Posterior cingulate gyrus (tissue), 11 donors: ENCODE measurements at places on chromosomes 2 and 18.

DNA sequence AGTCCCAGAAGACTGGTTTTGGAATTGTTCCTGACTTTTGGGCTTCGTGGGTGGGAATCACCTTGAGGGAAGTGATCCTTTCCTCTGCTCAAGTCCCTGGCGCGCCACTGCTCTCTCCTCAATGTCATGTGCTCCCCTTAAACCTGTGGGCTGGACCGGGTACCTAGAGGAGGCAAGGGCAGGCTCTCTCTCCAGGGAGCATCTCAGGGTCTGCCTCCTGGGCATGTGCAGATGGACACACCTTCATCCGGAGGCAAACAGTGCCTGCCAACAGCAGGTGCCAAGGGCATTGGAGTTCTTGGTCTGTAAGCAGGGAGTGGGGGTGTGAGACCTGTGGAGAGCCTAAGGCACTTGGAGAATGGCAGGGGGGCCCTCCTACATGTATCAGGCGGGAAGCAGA lies 142.6 kb downstream of the INHBB start:
- peak; percentile 32 for DNase-seq

DNA sequence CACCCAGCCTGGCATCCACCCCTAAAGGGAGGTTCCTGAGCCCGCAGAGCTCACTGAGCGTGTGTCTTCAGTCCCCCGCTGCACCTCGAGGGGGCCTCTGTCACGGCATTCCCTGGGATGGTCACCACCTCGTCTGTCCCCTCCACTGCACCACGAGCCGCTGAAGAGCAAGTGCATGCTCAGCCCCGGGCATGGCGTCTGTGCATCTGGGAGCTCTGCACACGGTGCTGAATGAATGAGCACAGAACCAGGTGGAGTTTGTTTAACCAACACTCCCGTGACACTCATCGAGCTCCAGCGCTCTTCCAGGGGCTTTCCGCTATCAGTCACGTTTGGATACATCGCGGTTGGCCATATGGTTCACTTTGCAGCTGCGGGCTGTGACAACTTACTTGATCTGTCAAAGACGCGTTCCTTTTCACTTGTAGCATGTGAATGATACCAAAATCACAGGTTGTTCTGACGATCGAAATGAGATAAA lies 9.2 kb downstream of the ALLC start:
- DNase-seq = no peak

DNA sequence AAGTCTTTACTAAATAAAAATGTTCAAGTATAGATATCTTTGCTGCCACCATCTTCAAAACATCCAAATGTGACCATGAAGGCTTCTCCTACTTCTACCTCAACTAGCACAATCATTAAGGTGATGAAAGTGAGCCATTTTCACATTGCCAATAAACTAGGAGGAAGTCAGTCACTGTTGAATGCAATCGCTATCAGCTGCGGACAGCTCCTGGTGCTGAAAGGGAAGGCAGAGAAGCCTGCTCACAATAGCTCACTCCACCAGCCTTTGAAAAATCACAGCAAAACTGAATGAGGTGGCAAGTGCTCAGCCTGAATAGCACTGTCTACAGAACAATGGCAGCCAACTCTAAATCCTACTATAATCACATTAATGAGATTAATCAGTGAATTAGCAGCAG lies 2.2 kb downstream of the MYT1L start:
- DNase-seq = no peak

- no peak for DNase-seq
Observed at GRCh38 chr2:236376566-236377244, 112.5 kb upstream of the ASB18 start.

DNA sequence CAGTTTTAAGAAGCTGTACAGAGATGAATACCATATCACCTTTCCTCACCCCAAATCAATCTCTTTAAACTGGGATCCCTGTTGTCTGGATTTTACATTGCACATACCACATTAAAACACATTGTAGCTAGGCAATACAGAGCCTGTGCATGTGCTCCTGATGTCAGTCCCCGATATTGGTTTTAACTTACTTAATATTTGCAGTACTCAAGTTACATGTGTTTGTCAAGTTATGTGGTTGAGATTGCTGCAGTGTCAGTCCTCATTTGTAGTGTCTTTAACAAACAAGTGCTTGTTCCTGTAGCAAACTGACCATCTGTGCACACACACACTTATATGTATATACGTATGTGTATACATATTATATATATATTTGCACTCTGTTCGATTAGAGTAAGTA lies 10.4 kb upstream of the UBE2E3 start:
- DNase-seq = no peak

- no peak for DNase-seq
Observed at GRCh38 chr18:46042571-46043123, 29.4 kb downstream of the PSTPIP2 start.

DNA sequence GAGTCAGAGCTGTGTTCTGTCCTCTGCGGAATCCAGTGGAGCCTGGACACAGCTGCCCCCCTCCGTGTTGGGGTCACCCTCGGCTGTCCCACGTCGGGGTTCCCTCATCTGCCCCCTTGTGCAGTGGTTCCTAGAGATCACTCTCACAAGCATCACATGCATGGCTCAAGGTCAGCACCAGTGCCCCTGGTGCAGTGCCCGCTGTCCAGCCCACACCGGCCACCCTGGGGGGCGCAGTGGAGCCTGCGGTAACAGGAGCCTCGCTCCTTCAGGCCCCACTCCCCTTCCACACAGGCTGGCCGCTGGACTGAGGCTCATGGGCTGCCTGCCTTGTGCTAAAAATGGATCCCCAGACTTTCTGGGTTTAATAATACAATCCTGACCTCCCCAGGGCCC lies 8.8 kb downstream of the TEKT4 start:
- DNase-seq = no peak
